ENCODE measurements at places on chromosomes 1 and 21.

DNA sequence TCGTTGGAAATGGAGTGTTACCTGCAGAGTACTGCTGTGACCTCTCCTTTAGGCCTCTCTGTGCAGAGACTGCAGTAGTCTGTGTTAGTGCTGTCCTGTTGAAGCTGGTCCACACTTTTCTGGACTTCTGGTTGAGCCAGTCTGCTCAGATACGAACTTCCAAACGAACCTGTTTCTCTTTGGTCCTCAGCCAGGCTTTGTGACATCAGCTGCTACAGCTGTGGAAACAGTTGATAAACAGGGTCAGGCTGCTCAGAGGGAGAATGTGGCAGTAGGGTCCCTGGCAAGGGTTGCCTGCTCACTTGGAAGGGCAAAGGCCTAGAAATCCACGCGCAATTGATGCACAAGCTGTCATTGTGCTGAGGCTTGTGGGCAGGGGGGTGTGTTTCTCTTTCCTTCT lies 98.8 kb downstream of the NOS1AP start:
- DNase-seq: no peak

- DNase-seq: no peak
Observed at GRCh38 chr21:25441835-25442234, 165.4 kb downstream of the MRPL39 start.

DNA sequence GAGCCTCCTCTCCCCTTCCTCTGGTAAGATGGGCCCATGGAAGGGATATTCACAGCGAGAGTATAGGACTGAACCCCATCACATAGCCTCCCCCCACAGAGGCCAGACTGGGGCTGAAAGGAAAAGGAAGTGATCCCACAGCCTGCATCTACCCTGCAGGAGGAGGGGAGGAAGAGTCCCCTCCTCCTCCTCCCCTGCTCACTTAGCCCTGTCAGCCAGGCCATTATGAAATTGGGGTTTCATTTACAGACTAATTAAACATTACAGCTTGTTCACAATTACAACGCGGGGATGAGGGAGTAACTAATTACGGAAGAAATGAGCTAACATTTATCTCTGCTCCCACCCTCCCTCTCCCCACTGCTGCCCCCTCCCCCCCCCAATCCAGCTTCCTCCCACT lies 25.4 kb downstream of the DMAP1 start:
- DNase-seq: no peak

GRCh38 chr1:200178340-200178739 lies 150.8 kb downstream of the NR5A2 start:
- DNase-seq: no peak

DNA sequence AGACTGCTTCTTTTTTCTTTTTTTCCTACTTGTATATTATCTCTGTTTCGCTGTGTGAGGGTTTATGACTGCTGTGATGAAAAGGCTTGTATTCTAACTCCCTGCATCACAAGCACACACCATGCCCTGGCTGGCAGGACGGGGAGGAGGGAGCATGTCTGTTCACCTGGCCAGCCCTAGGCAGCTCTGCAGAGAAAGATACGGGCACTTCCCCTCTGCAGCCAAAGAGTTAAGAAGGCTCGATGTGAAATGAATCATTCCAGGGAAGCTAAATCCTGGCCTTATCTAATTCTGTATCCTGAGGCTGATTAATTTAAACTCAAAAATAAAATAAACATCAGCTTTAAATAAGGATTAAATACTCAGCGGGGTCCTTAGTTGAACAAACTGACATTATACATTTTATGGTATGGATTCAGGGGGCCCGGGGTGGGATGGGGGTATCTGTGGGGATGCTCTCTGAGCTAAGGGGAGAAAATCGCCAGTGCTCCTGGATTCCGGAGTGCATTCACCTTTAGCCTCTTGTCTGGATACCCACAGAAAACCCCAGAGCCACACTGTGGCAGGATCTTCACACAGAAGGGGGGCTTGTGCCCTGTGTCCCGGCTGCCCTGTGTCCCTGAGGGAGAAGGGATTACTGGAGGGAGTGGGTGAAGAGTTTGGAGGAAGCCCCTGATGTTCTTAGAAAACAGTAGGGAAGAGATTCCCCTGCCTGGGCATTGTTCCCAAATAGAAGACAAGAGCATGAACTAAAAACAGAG lies 321.5 kb downstream of the NPHP4 start:
- no peak for DNase-seq

DNA sequence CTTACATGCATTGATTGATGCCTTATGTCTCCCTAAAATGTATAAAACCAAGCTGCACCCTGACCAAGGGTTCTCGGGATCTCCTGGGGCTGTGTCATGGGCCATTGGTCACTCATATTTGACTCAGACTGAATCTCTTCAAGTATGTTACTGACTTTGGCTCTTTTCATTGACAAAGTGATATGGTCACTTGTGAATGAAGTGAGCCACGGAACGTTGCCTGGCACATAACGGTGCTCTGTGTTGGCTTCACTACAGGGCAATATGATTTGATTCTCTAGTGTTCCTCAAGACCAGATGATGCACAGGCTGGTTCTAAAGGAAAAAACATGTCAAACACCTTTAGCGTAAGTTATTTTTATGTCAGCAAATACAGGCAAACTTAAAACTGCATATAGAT lies 11.4 kb upstream of the IL10RB start:
- no peak for DNase-seq

DNA sequence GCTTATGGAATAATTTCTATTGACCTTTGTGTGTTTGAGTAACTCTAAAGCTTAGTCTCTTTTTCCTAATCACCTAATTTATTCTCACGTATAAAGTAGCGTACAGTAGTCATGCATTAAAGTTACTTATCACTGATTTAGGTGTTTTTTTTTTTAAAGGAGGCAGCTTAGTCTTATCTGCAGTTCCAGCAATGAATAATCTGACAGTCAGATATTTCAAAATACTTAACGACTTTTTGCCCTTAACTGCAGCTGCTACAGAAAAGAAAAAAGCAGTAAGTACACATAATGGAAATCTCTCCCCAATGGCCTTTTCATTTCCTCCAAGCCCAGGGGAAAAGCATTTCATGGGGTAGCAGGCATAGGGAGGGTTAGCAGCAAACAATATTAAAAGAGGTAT lies 54.6 kb downstream of the SLC35F3 start:
- peak; percentile 12 for DNase-seq

DNA sequence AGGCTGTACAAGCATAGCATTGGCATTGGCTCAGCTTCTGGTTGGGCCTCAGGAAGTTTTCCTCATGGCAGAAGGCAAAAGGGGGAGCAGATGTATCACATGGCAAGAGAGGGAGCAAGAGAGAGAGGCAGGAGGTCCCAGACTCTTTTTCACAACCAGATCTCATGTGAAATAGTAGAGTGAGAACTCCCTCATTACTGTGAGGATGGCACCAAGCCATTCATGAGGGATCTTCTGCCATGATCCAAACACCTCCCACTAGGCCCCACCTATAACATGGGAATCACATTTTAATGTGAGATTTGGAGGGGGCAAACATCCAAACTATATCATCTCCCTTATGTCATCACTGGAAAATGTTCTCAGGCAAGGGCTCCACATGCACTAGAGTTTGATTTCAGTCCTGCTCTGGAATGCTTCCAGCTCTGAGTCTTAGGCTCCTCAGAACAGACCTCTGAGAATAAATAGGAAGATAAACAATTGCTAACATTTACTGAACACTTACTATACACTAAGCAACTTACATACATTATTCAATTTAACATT lies 39.4 kb upstream of the VTCN1 start:
- peak; percentile 24 for DNase-seq

DNA sequence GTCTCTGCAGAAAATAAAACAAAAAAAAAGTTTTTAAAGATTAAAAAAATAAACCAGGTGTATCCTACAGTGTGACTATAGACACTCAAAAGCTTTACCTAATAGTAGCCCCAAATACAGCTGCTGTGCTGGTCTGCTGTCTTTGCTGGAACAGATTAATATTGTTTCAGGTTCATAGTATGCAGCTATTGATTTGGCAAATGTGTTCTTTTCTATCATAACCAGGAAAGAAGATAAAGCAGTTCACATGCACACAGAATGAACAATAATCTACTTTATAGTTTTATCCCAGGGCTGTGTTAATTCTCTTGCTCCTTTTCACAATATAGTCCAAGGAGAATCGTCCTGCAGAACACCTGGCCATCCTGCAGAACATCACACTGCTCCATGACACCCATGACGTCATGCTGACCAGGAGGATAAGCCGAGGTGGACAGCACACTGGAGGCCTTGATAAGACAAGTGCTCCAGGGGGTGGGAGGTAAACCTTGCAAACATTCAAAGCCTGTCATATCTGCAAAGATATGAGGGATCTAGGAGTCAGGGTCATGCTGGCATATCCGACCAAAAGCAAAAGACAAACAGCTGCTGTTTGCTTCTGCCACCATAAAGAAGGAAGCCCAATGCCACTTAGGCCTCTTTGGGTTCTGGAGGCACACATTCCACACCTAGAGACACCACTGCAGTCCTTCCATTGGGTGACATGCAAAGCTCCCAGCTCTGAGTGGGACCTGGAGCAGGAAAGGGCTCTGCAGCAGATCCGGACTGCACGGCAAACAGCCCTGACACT lies 86.1 kb upstream of the SLC2A1 start:
- no peak for DNase-seq

GRCh38 chr21:23008601-23009202 lies 2010.5 kb downstream of the NCAM2 start:
- DNase-seq: no peak

DNA sequence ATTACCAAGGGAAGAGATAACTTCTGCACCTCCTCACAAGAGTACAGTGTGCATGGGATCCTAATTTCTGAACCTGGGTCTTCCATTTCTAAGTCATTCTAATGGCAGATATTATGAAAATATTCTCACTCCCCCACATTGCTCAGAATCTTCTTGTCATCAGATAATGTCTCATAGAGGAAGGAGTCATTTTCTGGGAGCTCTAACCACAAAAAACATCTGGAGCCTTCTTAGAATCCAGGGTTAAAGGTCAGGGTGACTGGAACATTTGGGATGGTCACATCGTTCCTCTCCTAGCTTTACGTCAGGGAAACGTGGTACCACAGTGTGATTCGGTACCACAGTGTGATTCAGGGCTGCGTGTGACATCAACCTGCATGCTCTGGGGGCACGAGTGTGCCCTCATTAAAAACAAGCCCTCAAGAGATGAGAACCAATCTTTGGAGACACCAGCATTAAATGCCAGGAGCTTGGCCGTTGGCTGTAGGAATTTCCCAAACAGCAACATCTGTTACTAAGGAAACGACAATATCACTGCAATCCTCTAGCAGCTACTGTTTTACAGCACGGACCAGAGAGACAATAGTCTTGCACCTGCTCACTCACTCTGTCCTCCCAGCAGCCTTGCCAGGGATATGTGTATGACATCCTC lies 179.1 kb downstream of the PSMG1 start:
- DNase-seq: no peak

- DNase-seq: no peak
Observed at GRCh38 chr1:84967666-84968065, 29.2 kb downstream of the MCOLN2 start.

DNA sequence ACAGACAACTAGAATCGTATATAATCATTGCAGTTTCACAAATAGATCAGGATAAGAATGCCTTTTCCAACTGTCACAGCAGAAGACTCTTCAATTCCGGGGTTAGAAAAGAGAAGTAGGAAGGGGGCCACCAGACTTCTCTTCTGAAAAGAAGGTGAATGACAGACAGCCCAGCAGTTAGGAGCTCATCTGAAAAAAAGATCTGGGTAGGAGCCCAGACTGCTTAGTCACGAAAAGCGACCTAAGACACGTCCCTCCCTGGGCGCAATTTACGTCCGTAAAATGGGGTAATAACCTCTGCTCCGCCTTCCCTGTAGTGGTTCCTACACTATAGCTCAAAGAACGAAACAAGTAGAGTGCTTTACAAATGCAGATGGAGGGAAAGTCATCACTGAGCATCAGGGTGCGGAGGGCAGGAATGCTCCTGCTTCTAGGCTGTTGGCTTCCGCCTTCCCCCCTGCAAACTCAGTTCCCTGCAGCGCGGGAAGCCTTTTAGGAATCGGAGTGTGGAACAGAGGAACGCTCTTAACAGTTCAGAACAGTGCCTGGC lies 582 bp downstream of the ORC1 start:
- DNase-seq: peak; percentile 49

- no peak for DNase-seq
Observed at GRCh38 chr1:100419072-100419471, 66.8 kb downstream of the CDC14A start.

DNA sequence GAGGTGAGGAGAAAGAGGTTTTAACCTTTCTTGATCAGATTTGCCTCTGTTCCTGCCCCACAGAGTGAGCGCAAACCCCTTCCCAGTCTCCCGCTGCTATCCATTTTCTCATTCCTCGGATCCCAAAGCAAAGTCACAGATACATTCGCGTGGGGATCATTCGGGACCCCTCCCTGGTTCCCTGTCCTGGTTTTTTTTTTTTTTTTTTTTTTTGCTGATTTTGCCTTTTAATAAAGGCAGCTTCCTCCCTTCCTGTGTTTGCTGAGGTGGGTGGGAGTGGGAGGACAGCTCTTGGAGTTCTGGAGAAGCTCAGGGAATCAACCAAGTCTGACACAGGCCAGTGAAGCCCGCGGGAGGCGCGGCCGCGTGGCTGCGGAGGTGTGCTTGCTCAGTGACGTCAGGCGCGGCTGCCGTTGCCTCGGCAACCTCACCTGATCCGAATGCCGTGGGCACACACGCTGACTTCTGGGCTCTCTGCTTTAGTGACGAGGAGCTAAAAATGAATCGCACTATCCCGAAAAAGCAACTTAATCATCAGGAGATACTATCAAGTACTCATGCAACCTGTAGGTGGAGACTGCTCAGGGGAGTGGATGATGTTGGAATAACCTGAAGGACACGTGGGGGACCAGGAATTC lies 106.4 kb downstream of the TBX19 start:
- DNase-seq: peak; percentile 58

DNA sequence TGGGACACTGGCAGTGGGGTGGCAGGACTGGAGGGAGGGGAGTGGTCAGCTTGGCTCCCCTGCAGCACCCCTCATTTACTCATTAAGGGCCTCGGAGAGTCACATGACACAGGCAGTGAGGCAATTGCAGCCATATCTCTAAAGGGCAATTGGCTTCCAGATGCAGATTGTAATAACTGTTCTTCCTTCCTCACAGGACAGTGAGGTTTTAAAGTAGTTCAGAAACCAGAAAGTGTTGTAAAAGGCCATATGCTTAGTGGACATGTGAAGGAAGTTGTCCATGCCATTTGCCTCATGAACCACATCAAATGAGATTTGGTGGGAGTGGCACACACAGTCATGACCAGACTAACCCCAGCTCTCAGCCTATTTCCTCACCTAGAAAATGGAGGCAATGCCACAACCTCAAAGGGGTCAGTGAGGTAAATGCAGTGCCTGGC lies 11.1 kb downstream of the MTX1 start:
- DNase-seq: no peak

- peak; percentile 79 for DNase-seq
Observed at GRCh38 chr1:54850737-54851136, 36.3 kb downstream of the DHCR24 start.

- DNase-seq: no peak
Observed at GRCh38 chr1:58718435-58718834, 18.6 kb upstream of the MYSM1 start.

DNA sequence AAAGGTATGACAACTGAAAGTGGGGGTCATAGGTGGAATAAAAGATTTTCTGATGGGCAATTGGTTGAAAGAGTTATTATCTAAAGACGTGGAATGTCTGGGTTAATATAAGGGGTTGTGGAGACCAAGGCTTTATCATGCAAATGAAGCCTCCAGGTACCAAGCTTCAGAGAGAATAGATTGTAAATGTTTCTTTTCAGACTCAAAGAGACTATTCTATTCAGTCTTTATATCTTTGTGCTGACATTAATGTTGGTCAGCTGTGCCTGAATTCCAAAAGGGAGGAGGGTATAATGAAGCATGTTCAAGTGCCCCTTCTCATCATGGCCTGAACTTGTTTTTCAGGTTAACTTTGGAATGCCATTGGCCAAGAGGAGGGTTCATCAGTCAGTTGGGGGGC lies 145.3 kb downstream of the SETD4 start:
- no peak for DNase-seq
